ENCODE measurements at places on chromosomes 12 and 14.

- no peak for DNase-seq
These were observed 13.2 kb downstream of the GNS start for GRCh38 chr12:64745980-64746379.

GRCh38 chr14:22113401-22113800, 439.8 kb upstream of the OR4E1 start:
- DNase-seq = no peak

DNA sequence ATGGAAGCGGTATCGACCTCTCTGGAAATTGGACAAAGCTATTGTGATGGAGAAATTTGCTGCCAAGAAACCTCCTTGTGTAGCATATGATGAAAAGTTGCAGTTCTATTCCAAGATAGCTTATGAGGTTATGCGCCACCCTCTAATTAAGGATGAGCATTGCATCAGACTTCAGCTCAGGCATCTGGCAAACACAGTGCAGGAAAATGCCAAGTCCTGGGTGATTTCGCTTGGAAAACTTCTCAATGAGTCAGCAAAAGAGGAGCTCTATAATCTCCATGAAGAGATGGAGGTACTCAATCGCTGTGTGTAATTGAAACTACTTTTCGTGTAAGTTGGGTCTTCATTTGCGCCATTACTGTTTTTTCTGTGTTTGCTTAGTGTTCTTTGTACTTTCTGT, 51.2 kb downstream of the DNAH10 start:
- no peak for DNase-seq

- no peak for DNase-seq
These were observed 303.8 kb upstream of the CLEC14A start for GRCh38 chr14:38559711-38560110.

- DNase-seq = no peak
These were observed 7.6 kb upstream of the KCNA5 start for GRCh38 chr12:5036031-5036430.

- DNase-seq = no peak
These were observed 12.9 kb downstream of the RIMBP2 start for GRCh38 chr12:130702966-130703732.

DNA sequence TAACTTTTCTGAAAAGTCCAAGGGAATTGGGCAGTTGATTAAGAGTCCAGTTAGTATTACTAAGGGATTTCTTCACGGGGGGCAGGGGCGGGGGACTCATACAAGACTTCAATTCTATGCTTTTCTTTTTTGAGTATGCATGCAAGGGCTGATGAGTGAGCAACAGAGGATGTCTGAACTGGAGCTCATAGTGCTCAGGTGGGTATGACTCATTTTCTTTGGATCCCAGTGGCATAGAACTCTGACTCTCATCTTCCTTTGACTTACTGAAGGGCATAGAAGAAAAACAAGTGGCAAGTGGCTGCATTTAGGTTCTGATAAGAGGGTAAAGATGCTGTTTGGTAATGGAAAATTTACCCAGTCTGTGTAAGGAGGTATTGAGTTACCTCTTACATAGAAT, 749.2 kb downstream of the NOVA1 start:
- no peak for DNase-seq

DNA sequence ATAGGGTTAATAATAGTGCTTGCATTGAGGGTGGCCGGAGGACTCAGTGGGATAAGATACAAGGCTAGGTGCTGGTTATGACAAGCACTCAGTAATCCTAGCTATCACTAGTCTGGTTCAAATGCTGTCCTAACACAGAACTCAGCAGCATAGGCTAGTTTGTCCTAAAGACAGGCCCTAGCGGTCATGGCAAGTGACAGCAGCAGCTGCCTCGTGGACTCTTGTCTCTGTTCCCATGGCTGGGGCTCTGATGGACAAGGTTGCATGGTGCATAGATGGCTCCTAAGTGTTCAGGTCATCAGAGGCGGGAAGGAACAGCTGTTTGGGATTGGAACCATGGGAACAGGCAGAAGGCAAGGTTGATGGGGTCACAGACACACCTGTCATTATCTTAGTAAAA, 42.4 kb upstream of the IGF1 start:
- no peak for DNase-seq

- no peak for DNase-seq
These were observed 50.8 kb downstream of the NTN4 start for GRCh38 chr12:95739561-95740313.

- DNase-seq = no peak
These were observed 28.0 kb downstream of the VPS37B start for GRCh38 chr12:122867691-122868461.

DNA sequence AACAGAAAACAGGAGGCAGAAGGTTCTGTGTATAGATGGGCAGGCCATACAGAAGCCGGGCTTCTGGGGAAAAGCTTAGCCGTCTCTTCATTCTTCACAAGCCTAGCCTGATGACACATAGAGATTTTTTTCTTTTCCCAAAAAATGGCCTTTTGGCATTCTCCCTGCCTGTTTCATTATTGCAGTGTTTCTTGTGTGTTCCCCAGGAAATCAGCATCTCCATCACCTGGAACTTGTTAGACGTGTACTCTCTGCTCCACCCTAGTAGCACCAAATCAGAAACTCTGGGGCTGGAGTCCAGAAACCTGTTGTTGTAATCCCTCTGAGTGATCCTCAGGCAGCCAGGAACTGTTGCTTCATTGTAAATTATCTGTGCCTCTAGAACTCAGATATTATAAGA, 388.1 kb downstream of the CCDC91 start:
- no peak for DNase-seq

DNA sequence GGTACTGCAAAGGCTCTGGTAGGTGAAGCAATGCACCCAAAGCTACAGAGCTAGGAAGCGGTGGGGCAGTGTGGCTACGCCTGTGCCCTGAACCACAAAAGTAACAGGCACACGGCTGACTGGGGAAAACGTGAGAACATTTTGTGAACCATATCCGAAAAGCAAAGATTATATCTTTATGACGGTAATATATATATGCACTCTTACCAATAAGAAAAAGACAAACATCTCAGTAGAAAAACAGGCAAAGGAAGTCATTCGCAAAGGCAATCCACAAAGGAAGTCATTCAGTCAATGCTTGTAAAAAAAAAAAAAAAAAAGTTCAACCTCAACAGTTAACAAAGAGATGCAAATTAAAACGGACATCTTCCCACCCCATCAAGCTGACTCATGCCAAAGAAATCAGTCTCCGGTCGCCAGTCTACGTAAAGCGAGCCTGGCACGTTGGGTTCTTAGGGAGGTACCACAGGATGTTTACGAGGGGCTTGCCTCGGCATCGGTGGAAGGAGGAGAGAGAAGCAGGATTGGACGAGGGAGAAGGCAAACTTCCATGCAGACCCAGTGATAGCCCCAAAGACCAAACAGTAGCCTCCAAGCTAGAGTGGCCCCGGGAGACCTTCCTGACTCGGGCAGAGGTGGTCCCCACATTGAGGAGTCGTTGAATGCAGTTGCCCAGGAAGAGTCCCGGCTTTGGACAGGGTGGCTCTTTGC, 39.4 kb upstream of the PPP2R5C start:
- DNase-seq = peak; percentile 34

- DNase-seq = no peak
These were observed 149.4 kb downstream of the BCL11B start for GRCh38 chr14:99122521-99123125.

GRCh38 chr12:104546575-104546974, 89.8 kb downstream of the CHST11 start:
- no peak for DNase-seq

DNA sequence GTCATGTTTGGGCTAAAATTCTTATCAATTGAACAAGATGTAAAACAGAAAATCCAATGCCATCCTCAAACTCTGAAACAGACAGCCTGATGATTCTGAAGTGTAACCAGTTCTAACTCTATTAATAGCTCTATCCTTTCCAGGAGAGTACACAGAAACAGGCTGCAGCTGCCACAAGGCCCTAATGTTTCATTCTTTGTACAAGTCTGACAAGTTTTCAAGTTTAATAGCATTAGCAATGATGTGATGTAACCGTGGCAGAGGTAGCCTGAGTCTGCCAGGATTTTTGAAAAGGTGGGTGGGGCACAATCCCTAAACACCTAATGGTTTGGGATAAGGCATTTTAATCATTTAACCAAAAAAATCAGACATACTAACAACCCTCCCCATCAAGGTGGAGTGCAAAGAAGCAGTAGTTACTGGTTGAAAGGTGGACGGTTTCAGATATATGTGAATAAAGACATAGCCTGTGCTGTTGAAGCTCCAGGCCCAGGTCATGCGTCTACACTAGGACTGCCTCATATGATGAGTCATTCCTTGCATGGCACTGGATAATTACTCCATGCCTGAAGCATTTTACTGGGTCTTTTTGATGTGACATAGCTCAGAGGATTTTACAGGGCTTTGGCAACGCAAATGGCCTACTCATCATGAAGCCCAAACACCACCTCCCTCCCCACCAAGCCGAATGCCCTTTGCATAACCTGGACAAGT, 145.1 kb upstream of the GRIP1 start:
- DNase-seq = no peak

DNA sequence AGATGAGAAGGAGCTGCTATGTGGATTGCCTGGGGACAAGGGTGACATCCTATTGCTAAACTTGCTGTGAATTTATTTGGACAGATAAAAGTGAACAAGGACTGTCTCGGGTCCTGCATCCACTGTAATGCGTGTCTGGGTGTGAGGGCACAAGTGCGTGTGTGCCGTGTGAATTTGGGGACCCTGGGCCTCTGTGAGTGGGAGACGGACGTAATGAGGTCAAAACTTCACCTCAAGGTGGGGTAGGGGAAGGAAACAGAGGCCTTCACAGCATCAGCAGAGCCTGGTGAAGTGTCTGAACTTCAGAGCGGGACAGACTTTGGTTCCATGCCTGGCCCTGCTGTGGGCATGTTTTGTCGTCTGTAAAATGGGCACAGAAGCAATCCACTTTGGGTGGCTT, 14.8 kb downstream of the ASB2 start:
- no peak for DNase-seq

DNA sequence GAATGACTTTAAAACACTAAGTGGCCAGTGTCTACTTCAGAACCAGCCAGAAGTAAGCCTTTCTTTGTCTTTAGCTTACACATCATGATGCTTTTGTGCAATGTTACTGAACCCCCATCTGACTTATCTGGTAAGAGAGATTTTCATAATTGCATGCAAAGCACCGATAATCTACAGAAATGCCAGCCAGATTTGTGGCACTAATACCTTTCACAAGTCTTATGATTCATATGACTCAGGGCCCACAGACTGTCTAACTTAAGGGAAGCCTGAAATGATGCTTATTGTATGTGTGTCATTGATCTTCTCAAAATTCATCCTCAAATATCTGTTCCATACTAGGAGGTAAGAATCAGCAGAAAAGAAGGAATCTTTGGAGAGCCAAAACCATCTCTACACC, 18.0 kb downstream of the IGF1 start:
- DNase-seq = no peak

DNA sequence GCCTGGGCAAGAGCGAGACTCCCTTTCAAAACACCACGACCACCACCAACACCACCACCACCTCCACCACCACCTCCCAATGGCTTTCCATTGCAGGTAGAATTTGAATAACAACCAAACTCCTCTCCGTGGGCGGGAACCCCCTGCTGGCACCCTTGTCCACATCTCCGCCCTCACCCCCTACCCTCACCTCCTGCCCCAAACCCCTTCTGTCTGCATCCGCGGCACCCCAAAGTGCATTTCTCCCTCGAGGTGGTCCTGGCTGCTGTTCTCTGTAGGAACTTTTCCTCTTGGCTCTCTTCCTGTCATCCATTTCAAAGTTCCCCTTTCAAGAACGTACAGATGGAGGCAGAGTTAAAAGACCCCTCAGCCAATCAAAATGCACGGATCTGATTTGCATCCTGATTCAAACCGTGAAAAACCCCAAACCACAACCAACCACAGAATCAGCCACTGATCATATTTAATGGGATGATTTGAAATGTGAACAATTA, 3.8 kb downstream of the SDSL start:
- DNase-seq = peak; percentile 46

GRCh38 chr12:3277306-3277943, 200.2 kb downstream of the TSPAN9 start:
- DNase-seq = no peak

GRCh38 chr14:61320806-61321384, 484 bp upstream of the PRKCH start:
- DNase-seq = no peak

DNA sequence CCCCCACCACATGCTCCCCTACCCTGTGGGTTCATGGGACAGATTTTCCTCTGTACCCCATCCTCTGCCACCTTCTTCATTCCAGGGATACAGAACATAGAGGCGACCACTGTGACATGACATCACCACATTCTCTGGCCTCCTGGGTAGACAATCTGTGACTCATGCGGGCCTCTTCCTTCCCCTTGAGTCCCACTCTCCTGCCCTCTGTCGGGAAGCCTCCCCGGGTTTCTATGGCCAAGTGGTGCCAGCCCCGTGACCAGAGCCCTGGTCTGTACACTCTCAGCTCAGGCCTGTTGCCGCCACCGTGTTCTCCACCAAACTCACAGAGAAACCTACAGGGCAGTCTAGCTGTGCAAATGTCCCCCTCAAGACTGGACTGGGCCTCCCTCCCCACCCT, 8.0 kb downstream of the CLMN start:
- DNase-seq = no peak

- no peak for DNase-seq
These were observed 3.3 kb upstream of the SCARB1 start for GRCh38 chr12:124866883-124867400.

GRCh38 chr12:12909228-12909994, 18.0 kb downstream of the GPRC5A start:
- DNase-seq = peak; percentile 14

DNA sequence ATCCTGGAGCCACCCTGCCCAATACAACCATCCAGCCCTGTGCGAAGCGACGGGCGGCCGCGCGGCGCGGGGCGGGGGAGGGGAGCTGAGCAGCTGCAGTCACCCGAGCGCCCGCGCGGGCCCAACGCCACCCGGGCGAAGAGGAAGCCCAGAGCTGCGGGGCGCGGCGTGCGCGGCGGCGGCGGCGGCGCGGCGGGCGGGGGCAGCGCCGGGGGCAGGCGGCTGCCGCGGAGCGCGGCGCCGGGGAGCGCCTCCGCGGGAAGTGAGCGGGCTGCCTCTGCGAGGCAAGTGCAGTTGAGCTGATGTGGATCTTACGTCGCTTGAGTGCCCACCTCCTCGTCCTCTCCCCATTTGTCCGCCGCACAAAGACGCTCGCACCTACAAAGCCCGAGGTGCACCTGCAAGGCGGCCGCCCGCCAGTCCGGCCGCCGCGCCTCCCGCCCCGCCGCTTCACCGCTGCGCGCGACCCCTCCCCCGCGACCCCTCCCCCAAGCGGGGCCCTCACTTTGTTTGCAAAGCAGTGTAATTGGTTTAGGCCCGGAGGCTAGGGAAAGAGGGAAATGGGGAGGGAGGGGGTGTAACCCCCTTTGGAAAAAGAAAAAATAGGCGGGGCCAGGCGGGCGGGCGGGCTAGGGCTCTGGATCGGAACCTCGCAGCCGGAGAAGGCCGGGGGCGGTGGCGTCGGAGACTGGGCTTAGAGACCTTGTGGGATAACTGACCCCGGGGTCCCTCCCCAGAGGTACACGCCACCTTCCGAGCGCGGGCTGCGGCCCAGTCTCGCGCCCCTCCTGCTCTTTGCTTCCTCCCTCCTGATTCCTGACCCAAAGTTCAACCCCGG, at the start of the genes FOXA1 and TTC6:
TSS of gene FOXA1 (minus strand) at position 279 of the 838 bp plus-strand sequence. CDS start at position 2, 277 bp downstream.
TSS of gene TTC6 (plus strand) at position 659 of the 838 bp plus-strand sequence. CDS start 26,436 bp downstream, outside the sequence.
- no peak for DNase-seq

All from germinal center (tissue), 1 donor.